ENCODE measurements at places on chromosomes 1 and 21.

GRCh38 chr1:147625362-147625995 is 44.8 kb downstream of the ACP6 start:
- no peak for DNase-seq

DNA sequence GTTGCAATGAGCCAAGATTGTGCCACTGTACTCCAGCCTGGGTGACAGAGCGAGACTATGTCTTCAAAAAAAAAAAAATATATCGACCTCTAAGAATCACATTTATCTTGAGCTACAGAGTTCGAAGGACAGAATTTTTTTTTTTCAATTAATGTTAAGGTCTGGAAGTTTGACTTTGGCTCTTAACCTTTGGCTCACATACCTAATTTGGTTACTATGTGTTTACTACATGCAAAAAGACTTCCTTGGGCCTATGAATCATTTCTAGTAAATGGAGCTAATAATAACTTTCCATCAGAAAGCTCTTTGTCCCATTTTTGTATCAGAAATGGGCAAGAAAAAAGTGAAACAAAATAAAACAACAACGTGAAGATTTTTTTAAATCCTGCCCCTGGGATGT is 351.2 kb downstream of the SMYD3 start:
- DNase-seq = no peak

GRCh38 chr1:20234788-20235535 is 48.6 kb upstream of the PLA2G2C start:
- DNase-seq = no peak

DNA sequence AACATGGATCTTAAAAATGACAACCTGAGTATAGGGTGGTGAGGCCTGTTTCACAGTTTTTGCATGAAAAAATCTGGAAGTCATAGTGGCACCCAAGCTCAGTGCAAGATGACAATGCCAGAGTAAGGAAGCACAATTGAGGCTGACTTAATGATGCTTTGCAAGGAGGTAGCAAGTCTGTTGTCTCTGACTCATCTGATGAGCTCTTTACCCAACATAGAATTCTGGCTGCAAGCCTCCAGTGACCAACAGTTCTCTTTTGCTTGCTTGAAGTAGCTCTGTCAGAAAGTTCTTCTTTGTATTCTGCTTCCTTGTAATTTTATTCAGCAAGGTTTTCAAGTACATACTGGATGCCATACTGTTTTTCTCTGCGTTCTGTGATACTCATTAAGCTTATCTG is 117.1 kb downstream of the FOXD2 start:
- no peak for DNase-seq

- DNase-seq = no peak
These were observed 214.4 kb upstream of the DAB1 start for GRCh38 chr1:57638239-57638638.

DNA sequence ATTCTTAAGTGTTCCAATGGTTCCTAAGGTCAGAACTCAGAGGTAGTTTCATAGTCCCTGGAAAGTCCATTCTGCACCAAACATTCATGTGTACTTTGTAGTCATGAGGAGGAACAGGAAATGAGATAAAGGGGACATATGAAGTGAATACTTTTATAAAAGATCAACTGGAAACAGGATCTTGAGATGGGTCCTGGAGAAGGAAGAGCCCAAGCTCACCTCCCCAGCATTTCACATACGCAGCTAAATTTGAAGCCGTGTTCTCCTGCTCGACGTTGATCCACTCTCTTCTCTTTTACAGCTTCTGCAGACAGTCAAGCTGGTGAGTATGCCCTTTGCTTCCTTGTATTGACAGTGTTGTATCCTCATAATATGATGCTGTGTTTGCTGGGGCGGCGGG is 429 bp downstream of the FCGR2A start:
- DNase-seq = no peak

GRCh38 chr1:32754317-32755097 is 51.9 kb upstream of the SYNC start:
- peak; percentile 18 for DNase-seq

DNA sequence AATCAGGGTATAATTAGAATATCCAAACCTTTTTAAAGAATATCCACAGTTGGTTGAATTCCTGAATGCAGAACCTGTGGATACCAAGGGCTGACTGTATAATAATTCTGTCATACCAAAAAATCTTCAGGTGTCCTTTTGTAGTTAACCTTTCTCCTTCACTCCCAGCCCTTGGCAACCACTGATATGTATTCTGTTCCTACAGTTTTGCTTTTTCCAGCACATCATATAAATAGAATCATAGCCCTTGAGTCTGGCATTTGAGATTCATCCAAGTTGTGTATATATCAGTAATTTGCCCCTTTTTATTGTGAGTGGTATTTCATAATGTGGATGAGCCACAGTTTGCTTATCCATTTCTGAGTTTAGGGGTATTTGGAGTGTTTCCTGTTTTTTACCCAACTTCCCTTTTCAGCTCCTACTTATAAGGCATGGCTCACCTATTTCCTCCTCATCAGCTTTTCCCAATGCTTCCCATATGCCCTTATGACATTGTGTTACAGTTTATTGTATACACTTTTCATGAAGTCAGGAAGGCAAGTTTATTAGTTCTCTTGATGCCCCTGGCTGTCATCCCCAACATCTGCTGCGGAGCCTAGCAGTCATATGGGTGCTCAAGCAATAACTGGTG is 35.0 kb upstream of the AGO1 start:
- no peak for DNase-seq

DNA sequence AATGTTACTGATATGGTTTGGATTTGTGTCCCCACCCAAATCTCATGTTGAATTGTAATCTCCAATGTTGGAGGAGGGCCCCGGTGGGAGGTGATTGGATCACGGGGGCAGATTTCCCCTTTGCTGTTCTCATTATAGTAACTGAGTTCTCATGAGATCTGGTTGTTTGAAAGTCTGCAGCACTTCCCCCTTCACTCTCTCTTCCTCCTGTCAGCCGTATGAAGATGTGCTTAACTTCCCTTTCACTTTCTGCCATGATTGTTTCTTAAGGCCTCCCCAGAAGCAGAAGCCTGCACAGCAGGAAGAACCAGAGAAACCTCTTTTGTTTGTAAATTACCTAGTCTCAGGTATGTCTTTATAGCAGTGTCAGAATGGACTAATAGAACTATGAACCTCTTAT is 28.4 kb downstream of the TRIM33 start:
- no peak for DNase-seq

DNA sequence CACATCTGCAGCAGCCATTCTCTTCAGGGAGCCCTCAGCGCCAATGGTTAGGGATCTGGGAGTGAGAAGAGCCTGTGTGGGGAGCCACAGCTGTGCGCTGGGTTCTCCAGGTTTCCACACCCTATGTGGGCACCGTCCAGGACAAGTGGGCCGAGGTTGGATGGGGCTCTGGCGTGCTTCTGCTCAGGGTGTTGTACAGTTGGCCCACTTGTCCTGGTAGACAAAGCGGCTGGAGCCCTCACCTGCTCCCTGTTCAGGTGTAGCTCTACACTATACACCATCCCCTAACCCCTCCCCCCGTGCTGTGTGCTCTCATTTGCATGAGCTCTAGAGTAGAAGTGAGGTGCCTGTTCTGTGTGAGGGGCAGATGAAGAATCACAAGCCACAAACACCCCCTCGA is 12.2 kb downstream of the SH3BP5L start:
- DNase-seq = no peak

GRCh38 chr1:18882486-18882885 is 19.9 kb downstream of the ALDH4A1 start:
- DNase-seq = no peak

GRCh38 chr1:229318056-229318455 is 24.8 kb downstream of the CCSAP start:
- no peak for DNase-seq

GRCh38 chr1:227883641-227884301 is 64.0 kb downstream of the WNT9A start:
- no peak for DNase-seq

- DNase-seq = no peak
These were observed 12.9 kb downstream of the CRABP2 start for GRCh38 chr1:156692441-156692924.

GRCh38 chr1:171267391-171267790 is 19.1 kb downstream of the FMO1 start:
- no peak for DNase-seq

GRCh38 chr1:7610106-7610731 is 160.9 kb upstream of the VAMP3 start:
- DNase-seq = no peak

- no peak for DNase-seq
These were observed 797 bp downstream of the CC2D1B start for GRCh38 chr1:52365071-52365745.

DNA sequence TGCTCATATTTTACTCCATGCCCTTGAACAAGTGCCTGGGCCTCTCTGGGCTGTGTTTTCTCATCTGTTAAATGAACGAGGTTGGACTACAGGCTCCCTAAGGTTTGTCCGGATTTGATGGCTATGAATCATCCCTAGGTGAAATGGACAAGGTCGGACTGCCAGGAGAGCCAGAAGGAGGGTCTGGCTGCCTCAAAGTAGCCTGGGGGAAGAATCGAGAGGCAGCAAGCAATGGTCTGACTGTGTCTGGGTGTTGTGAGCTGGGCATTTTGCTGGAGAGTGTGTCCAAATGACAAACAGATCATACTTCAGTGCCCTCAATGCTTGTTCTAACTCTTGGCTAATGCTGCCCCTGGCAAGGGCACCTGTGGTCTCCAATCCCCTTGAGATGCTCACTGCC is 730.9 kb downstream of the PTPRU start:
- no peak for DNase-seq

DNA sequence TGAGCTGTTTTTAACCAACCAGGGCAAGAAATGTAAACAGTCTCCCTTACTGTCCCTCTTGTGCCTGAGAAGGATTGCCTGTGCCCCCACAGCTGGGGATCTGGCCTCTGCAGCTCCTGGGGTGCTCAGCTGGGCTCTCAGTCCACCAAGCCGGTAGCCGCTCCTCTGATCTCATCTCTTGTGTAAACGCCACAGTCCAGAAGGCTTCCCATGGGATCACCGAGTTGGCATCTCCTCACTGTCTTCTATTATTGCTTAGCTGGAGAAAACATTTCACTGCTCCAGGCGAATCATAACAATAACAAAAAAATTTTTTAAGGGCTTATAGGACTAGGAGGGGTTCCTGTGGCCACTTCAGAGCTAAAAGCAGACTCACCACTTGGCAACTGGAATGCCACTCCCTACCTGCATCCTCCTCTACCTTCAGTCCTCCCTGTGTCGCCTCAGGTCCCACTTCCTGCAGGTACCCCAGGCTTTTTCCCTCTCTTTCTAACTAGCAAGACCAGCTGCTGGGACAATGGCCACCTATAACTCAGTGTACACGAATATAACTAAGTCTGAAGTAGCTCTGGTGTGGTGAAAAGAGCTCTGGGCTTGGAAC is 75.8 kb downstream of the ATP1A1 start:
- no peak for DNase-seq

DNA sequence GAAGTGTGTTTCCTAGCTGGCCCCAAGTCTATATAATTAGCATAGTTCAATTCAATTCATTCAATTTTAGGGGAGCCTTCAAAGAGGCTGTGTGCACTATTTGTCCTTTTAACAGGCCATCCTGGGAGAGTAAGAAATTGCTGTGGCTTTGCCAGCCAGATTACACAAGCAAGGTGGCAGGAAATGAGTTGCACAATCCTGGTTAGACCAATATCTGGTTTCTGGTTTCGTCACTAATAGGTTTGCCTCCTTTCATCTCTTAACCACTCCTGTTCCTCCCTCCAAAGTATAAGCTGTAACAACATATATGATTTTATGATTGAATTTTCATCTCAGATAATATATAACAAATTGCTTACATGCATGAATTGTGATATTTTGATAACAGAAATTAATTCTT is 84.1 kb upstream of the NEGR1 start:
- no peak for DNase-seq

DNA sequence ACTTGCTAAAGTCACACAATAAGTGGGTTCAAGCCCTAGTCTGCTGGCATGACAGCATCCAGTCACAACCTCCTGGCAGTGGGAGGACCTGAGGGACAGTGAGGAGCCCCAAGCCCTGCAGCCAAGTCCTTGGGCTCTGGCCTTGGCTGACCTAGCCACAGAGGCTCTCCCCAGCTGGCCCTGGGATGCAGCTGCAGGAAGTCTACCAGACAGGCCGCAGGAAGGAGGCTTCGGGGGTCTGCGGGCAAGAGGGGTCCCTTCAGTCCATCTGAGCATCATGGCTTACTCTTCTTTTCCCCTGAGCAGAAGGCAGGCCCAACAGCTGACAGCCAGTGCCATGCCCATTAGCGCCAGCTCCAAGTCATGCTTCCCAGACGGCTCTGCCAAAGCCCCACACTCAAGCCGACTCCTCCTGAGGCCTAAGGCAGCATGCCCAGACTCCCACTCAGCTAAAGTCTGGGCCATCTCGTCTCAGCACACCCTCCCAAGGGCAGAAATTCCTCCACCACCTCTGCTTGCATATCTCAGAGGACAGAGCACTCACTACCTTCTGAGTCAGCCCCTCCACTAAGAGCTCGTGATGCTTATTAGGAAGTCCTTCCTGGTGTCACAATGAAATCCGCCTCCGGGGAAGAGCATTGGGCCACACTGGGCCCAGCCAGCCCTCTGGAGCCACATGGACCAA is 20.1 kb downstream of the SLC1A7 start:
- no peak for DNase-seq

DNA sequence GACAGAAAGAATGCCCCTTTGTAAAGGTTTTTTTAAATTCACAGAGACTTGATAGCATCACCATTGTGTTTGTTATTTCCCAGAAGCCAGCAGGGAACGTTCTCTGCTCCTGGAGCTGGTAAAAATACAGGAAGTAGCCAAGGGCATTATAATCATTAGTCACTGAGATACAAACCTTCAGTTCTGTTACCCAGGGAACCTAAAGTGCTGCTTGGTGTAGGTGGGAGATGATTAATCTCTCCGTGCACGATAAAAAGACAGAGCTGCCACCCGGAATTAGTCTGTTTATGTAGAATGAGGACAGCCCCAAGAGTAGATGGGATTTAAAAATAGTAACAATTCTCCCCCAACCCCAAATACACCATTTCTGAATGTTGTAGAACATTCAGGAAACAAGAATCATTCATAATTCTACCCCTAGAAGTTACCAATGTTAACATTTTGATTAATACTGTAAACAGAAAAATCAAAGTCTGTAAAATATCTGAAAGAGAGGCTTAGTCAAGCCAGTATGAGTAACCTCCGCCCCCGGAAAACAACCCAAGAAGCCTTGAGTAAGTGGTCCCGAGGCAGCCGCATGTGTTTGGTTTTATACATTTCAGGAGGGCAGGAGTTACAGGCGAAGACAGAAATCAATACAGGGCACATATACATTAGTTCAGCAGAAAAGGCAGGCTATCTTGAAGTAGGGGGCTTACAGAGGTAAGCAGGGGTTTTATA is 45.3 kb upstream of the CTBS start:
- DNase-seq = no peak

- DNase-seq = no peak
These were observed 128.2 kb downstream of the EIF4G3 start for GRCh38 chr1:21048462-21048861.

DNA sequence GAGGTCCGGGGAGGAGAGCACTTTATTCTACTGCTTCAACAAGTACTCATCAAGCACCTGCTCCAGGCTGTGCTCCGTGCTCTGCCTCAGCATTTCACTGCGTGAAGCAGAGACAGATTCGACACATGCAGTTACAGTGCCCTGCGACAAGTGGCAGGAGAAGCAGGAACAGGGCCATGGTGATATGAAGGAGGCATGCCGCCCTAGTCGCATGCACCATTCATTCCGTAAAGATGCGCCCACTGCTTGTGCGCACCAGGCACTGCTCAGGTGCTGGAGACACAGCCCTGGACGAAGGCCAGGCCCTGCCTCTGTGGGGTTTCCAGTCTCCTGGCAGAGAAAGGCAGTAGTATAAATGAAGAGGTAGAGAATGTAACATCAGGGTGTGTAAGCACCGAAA is 206.6 kb downstream of the HIVEP3 start:
- no peak for DNase-seq

All from T-helper 22 cell (primary cell).